ENCODE measurements at places on chromosomes 4 and X.
A peak's percentile ranks its signal among the peaks of the same experiment; 100 is the strongest.

DNA sequence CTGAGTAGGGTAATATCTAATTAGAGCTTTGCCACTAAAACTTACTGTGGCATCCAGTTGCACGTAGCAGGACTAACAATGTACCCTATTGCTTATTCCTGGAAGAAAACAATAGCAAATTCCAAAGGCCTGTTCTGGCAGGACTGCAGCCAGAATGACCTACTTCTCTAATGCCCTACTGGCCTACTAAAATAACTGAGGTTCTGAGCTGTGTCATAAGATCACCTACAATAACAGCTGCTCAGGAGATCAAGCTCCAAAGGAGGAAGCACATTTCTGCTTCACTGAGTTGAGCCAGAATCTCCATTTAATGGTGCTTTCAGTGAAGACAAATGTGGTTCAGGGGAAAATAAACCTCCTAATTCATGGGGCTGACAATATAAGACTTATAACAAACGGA is 42.2 kb upstream of the CXCL8 start:
- no peak for DNase-seq

DNA sequence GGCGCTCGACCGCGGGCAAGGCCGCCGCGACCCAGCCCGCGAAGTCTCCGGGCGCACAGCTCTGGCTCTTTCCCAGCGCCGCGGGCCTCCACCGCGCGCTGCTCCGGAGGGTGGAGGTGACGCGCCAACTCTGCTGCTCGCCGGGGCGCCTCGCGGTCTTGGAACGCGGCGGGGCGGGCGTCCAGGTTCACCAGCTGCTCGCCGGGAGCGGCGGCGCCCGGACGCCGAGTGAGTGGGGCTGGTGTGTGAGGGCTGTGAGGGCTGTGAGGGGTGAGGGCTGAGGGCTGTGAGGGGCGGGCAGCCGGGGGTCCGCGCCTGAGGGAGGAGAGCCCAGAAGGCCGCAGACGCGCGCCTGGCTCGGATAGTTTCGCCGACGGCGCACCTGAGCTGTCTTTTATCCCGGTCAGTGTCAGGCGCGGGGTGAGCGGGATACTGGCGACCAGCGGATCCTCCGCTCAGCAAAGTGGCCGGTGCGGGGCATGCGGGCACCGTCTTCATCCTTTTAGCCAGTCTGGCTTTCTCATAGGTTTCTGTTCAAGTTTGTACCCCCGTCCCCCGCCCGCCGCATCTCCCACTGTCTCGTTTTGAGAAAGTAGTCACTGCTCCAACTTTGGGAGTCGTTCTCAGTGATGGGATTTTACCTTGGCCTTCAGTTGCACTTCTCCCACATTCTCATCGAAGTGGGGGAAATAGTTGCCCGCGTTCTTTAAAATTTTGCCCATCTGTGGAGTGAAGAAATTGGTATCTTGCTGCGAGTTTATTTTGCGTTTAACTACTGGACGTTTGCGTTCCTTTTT is 586 bp downstream of the HERC5 start:
- peak; percentile 52 for DNase-seq

GRCh38 chr4:83112231-83112630 is 2.3 kb downstream of the PLAC8 start:
- no peak for DNase-seq

DNA sequence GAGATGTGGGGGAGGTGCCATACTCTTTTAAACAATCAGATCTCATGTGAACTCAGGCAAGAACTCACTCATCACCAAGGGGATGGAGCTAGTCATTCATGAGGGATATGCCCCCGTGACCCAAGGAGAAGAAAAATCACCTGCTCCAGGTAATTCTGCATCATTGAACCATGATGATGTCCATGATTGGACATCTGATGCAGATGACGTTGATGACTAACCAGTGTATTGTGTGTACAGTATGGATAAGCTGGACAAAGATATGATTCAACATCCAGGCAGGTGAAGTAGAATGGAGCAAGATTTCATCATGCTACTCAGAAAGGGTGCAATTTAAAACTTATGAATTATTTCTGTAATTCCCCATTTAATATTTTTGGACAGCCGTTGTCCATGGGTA is 286.4 kb upstream of the SMIM31 start:
- no peak for DNase-seq

- DNase-seq = no peak
Measured at GRCh38 chr4:45688341-45688740, 435.5 kb downstream of the GABRG1 start.

- no peak for DNase-seq
Measured at GRCh38 chr4:152029631-152030030, 268.8 kb upstream of the GATB start.

DNA sequence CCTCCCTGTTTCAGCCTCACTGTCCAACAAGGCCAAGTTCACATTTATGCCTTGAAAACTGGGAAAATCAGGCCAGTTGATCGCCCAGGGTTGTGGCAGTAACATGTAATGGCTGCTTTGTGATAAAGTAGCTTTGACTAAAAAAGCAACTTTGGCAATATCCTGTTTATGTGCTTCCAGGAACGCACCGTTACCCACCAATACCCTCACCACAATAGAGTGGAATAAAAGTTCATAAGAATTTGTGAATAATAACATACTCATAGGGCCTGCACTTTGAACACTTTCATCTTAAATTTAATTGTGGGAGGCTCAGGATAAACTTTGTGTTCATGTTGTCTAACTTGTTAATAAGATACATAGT is 80.7 kb upstream of the MAML3 start:
- no peak for DNase-seq

DNA sequence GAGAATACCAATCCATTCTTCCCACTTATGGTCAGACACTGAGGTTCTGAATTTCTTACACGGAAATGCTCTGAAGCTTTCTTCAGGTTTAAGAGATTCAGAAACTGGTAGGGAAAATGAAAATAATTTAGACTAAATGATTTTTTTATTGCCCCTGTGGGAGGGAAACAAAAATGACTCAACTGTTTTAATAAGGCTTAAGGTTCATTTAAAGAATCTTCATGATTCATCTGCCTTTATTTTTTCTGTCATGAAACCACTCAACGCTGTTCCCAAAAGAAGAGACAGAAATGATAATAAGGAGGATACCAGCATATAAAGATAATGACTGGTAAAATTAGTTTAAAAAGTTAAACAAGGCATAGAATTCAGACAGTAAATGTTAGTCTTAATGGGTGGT is 39.3 kb upstream of the FAM47B start:
- no peak for DNase-seq

- no peak for DNase-seq
Measured at GRCh38 chr4:79087071-79087470, 147.8 kb upstream of the PAQR3 start.

DNA sequence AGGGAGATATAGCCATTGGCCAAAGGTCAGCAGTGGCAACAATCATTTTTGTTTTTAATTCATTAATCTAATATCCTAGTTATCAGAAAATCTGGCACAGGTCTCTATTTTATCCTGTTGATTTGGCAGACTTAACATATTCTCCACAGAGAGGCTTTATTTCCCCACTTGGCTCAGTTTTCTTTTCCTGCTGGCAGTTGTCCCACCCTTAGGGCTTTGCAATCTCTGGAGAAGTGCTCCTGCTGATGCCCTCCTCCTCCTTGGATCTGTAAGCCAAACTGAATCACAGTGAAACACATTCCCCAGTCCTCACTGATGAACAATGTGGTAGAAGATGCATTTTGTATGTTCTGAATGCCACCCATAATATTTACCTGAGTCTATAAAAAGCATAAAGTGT is 889.7 kb downstream of the PDHA2 start:
- no peak for DNase-seq

DNA sequence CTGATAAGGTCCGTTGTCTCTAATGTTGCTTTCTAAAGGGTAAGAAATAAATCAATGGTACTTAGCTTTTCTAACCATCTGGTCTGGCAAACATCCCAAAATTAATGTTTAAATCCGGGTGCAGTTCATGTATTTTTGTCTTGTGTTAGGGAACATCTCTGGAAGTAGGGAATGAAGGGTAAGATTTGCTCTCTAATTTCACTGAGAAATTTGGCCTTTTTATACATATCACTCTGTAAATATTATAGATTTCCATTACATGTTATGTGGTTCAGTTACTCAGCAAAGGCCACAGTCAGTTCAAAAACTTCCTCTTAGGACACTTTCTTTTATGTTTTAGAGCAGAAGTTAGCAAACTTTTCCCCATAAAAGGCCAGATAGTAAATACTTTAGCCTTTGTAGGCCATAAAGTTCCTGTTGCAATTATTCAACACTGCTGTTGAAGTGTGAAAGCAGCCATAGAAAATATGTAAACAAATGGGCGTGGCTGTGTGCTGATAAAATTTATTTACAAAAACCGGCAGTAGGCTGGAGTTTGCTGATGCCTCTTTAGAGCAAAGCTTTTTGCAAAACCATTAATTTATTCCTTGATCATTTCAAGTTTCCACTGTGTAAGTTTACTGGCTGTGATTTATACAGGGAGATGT is 218.1 kb downstream of the ANTXR2 start:
- no peak for DNase-seq

DNA sequence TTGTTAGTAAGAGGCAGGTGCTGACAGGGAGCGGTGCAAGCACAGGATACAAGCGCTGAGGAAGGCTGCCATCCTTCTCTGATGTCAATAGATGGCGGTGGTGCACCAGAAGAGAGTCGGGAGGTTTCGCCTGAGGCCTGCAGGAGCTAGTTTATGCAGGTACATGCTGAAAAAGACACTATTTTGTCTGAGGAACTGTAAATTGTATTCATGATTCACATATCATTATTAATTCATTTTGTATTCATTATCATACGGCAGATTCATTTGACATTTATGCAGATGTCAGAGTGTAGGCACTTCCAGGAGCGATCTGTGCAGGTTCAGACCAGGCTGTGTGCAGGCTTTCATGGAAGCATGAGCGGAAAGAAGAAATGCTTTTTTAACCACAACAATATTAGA is 824.0 kb downstream of the STIM2 start:
- DNase-seq = peak; percentile 15

DNA sequence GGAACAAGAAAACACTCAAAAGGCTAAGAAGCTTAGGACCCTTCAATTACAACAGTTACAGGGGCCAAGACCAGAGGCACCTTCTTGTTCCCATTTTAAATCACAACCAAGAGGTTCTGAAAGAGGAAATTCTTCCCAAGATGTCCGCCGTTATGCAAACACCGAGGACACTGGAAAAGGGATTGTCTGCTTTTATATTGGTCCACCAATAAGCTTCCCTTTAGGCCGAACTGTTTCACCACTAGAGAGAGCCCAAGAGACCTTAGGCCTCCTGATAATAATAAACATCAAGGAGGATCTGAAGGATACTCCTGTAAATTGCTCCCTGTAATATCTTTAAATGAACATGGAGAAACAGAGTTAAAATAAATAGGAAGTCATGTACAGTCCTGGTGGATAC is 92.6 kb upstream of the NLRP2B start:
- no peak for DNase-seq

DNA sequence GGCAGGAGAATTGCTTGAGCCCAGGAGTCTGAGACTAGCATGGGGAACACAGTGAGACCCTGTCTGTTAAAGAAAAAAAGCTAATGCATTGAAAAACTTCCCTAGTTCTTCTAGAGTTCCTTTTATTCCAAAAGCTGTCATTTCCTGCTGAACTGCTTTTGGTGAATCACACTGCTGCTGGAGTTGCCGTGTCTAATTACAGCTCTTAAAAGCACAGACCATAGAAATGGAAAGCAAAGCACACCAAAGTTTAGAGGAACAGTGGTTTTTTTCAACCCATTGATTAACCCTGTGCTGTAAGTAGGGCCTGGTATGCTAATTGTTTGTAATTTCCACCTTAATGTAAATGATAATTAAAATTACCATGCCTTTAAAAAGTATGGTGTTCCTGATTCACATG is 52.4 kb downstream of the SEPTIN11 start:
- no peak for DNase-seq

DNA sequence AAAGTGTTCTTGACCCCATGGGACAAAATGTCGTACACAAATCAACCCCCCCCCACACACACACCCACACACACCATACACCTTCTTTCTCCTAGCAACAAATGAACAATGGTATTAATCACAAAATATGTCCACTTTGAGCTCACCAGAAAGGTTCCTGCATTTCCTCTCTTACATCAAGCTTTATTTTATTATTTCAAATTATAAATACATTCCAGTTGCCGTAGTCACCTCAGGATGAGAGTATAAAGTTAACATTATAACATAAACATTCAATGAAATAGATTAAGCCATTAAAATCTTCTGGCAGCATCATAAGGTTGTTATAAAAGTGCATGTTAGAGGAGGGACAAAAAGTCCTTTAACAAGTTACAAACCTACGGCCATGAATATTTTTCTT is 7.3 kb downstream of the XK start:
- no peak for DNase-seq

- no peak for DNase-seq
Measured at GRCh38 chrX:148681605-148682004, 181.2 kb downstream of the AFF2 start.

DNA sequence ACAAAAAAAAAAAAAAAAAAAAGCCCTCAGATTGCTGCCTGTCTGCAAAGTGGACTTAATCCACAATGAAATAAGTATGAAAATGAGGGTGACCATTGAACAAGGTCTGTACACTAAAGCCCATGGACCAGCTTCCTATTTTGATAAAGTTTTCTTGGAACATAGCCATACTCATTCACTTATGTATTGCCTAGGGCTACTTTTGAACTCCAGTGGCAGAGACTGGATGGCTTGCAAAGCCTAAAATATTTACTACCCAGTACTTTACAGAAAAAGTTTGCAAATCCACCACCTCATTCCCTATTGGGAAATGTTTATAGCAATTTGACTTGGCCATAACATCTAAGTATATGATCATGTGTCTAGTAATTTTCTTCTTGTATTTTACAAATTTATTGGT is 481.7 kb downstream of the NAF1 start:
- DNase-seq = no peak

GRCh38 chr4:122423246-122423645 is 33.3 kb downstream of the IL2 start:
- no peak for DNase-seq

DNA sequence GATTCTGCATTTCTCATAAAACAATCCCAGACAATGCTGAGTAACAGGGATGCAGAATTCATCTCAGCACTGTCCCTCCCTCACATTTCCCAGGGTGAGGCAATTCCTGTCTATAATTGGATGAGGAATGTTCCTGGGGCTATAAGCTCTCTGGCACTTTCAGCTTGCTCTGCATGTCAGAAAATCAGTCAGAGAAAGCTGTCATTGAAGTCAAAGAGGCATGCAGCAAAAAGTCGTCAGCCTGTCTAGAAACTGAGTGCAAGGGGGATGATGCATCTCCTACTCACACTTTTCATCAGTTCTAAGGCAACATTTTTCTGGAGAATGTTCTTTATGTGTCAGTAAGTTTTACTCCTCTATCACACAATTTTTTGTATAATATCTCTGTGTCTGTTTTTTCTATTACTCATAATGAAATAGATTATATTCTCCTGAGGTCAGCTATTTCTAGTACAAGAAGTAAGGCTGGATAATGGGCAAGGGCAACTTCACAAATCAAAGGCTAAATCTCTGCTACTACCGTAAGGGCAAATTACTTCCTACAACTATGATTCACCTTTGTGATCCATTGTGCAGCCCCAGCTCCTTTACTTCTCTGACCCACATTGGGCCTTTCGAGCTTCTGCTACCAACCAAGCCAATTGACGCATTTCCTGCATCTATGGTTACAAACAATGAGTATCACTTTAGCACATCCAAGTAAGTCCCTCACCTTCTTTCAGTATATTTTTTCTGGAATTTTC is 56.0 kb downstream of the TASL start:
- DNase-seq = no peak

GRCh38 chr4:8534129-8534528 is 46.1 kb upstream of the GPR78 start:
- DNase-seq = no peak
